Right renal pelvis (tissue), 4 donors: ENCODE measurements at places on chromosomes 11 and 22.

DNA sequence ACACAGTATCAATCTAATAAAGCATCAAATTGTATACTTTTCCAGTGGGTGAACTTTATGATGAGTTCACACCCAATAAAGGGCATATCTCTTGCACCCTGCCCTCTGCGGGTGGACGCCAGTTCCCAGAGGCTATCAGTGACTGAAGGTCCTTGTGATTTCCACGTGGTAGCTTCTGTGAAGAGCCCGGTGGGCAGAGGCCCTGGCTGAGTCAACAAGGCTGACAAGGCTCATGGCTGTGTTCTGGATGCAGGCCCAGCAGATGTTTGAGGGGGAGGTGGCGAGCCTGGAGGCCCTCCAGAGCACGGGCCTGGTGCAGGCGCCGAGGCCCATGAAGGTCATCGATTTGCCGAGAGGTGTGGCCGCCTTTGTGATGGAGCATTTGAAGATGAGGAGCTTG lies 71.4 kb downstream of the PIWIL3 start:
- no peak for DNase-seq

GRCh38 chr11:95088946-95089619 lies 563 bp upstream of the ENDOD1 start:
- no peak for DNase-seq

- DNase-seq, result no peak
These were observed 1.3 kb downstream of the WEE1 start for GRCh38 chr11:9574622-9575259.

- DNase-seq, result peak; percentile 12
These were observed 17.6 kb downstream of the BLID start for GRCh38 chr11:122098261-122098980.

GRCh38 chr11:28537822-28538221 lies 429.6 kb downstream of the METTL15 start:
- no peak for DNase-seq

DNA sequence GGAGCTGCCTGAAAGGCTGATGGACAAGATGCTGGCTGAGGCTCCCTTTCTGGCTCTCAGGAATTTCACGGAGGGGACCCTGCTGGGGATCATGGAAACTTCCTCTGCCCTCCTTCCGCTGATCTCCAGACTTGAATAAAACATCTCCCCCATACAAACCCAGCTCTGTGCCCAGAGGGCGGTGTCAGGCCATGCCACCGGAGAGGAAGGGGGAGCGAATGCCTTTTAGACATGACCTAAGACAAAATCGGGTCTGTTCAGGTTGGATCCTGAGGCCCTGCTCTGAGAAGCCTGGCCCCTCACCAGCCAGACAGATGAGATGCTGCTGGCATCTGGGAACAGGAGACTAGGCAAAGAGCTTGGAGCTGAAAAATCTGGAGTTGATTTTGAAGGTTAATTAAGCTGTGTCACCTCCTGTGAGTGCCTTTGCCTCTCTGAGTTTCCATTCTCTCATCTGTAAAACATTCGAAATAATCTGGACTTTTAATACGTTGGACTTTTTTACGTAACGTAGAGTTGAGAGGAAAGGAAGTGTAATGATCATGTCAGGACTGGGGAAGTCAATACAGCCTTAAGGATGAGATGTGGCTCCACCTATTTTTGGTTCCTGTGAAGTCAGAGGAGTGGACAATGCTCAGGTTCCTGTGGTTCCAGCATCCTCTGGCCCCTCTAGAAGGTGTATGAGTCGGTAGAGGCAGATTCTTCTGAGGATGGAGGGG lies 163.6 kb downstream of the ST3GAL4 start:
- DNase-seq, result no peak

DNA sequence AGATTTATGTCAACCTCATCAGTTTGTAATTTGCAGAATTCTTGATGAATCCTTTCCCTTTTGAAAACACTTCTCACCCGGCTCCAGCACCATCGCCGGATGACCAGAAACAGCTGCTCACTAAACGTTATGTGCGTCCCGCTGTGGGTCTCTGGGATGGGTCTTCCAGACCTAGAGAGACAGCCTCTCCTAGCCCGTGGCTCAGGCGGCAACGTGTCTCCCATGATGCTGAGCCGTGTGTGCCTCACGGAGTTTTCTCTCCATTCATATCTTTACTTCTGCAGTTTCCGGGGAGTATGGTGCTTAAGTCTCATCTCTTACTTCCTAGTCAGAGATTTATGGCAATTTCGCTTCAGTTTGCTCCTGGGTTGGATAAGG lies 25.0 kb upstream of the ACR start:
- DNase-seq, result no peak

DNA sequence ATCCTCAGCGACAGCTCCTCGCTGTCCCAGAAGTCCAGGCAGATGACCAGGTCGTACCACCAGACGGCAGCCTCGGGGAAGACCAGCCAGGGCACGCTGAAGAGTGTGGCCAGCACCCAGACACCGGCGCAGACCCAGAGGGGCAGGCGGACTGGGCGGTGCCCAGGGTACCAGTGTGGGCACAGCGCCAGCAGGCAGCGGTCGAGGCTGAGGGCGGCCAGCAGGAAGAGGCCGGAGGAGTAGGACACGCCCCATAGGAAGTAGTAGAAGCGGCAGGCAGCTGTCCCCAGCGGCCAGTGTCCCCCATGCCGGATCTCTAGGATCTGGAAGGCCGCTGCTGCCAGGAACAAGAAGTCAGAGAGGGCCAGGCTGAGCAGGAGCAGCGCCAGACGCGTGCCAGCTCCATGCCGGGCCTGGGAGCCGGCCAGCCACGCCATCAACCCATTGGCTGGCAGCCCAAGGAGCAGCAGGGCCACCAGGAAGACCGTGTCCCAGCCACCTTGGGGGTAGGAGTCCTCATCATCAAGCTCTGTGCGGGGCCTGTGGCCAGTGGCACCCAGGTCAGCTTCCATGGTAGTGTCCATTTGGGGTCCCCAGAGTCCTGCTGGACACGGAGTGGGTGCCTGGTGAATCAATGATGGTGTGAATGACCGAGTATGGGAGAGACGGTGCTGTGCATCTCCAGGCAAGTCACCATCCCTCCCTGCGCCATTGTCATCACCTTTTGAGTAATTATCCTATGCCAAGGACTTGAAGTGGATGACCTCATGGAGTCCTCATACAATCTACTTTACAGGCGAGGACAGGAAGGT lies at the start of gene GPR152:
TSS of gene GPR152 (minus strand) at position 589 of the 812 bp plus-strand sequence. CDS start at position 584, 5 bp downstream.
- DNase-seq, result no peak

- DNase-seq, result no peak
These were observed at the start of gene YPEL4 for GRCh38 chr11:57649826-57650738. Gene YPEL4, minus strand, starts transcription at chr11:57649912. Its CDS starts 2,805 bp downstream, at chr11:57647107.

GRCh38 chr11:127733552-127733951 lies 733.0 kb upstream of the KIRREL3 start:
- no peak for DNase-seq

- no peak for DNase-seq
These were observed 3.0 kb upstream of the CEND1 start for GRCh38 chr11:792873-793272.

DNA sequence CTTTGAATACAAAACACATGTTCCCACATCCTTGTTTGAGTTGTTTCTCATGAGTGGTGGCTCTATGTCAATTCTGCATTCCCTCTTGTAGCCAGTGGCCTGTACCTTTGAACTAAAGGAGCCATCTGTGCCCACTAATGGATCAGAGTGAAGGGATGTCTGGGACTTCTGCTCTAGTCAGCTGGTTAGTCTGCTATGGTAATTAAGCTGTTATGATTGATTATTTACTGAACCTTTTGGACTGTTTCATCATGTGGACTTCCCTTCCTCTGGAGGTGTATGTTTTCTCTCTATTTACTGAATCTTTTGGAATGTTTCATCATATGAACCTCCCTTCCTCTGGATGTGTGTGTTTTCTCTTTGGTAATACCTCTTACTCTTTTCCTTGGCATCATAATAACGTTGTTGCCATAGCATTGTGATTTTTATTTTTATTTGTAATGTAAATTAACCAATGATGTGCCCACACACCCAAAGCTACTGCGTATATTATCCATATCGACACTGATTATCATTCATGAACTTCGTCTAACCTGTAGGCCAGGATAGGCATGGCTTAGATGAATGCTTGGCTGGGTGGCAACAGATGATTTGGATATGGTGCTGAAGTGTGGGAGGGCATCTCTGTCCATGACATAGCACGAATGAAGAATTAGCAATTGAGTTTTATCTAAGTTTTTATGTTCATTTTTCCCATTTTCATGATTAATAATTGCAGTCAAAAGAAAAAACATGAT lies 112.3 kb upstream of the SORL1-AS1 start:
- DNase-seq, result no peak

DNA sequence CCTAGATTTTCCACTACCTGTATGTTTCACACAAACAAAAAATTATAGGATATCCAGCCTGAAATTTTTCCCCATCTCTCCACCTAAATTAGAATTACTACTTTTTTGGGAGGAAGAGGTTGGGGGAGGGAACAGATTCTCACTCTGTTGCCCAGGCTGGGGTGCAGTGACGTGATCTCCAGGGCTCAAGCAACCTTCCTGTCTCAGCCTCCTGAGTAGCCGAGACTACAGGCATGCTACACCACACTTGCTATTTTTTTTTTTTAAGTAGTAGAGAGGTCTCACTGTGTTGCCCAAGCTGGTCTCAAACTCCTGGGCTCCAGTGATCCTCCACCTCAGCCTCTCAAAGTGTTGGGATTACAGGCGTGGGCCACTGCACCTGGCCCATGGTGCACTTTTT lies 9.5 kb downstream of the JAML start:
- no peak for DNase-seq

DNA sequence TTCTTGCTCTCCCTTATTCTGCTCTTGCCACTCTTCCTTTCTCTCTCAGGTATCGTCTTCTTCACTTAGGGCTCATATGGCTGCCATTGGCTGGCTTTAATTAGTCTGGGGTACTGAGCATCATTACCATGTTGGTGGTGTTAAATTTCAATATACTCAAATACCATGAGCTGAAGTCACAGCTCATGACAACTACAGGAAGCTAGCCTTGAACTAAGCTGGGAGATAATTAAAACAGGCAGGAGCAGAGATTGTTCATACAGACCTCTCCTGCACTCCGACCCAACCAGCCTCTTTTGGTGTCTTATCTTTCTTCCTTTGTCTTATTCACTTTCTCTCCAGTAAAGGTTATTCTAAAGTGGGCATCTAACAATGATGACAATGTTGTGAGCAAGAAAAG lies 130.9 kb upstream of the BLID start:
- DNase-seq, result no peak

DNA sequence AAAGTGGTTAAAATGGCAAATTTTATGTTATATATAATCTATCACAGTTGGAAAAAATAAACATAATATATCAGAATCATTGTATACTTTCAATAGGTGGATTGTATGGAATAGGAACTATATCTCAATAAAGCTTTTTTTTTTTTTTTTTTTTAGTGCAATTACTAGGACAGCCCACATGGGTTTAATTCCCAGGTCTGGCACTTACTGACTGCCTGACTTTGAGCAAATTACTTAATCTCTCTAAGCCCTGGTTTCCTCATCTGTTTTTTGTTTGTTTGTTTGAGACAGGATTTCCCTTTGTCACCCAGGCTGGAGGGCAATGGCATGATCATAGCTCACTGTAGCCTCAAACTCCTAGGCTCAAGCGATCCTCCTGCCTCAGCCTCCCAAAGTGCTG lies 26.1 kb upstream of the BAIAP2L2 start:
- no peak for DNase-seq

GRCh38 chr11:34439610-34440198 lies 970 bp downstream of the CAT start:
- no peak for DNase-seq

- no peak for DNase-seq
These were observed 2.6 kb downstream of the HBE1 start for GRCh38 chr11:5267033-5267563.

DNA sequence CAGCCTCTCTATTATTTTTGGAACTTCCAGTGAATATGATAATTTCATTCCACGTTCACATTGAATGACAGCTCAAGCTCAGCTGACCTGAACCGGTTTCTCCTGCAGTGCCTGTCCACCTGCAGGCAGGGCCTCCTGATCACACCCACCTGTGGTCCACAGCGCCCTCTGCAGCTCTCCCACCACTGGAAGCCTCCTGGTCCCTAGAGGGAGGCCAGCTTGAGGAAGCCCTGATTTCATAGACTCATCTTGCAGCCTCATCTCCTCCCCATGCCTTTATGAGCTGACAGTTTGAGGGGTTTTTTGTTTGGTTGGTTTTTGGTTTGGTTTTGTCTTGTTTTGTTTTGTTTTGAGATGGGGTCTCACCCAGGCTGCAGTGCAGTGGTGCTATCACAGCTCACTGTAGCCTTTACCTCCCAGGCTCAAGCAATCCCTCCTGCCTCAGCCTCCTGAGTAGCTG lies 29.9 kb upstream of the MALAT1 start:
- DNase-seq, result no peak

GRCh38 chr11:44611088-44611487 lies 45.6 kb downstream of the CD82 start:
- no peak for DNase-seq

DNA sequence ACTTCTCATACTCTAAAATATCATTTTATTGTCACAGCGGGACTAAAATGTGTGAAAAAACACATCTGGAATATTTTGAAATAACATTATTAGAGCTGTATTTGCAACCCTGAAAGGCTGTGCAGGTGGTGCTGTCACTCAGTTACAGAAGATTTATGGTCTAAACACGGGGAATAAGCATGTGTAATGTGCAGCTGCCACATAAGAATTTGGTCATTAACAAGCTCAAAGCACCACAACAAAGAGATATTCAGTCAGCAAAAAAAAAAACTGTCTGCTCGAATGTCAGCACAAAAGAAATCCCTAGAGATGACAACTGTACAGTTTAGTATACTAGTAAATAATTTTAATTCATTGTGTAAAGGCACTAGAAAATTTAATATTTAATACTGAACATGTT lies 31.3 kb downstream of the TMEM123 start:
- no peak for DNase-seq

DNA sequence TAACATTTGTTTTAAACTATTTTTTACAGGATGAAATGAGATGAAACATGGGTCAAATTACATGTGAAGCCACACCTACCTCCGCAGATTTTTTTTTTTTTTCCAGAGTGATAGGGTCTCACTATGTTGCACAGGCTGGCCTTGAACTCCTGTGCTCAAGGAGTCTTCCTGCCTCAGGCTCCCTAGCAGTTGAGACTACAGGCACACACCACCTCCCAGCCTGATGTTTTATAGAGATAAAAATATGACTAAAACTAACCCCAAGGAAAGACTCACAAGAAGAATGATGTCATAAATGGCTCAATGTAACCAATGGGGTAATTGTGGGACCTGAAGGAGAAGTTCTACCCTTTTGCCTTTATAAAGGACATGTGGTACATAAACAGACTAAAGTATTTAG lies 52.3 kb upstream of the SOX6 start:
- no peak for DNase-seq

DNA sequence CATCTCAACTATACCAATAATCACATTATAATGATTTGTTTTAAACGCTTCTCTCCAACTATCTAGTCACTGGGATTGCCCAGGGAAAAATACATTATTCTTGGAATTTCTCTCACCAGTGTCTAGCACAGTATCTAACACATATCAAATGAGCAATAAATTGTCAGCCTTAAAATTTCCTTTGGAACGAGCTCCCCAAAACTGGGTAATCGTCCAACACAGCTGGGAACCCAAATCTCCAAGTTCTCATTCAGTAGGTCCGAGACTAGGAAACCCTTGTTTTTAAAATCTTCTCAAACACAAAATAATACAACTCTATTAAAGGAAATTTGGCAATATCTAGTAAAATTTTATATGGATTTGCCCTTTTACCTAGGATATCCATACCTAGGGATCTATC lies 327.8 kb upstream of the ARHGAP42 start:
- no peak for DNase-seq
